ENCODE measurements at places on chromosomes 5 and 9. TPM values are rescaled to one million over a fixed set of nuclear protein-coding genes. Genes with fewer than 3 reads are reported as not detected.

Gene GHR
- 6.3 TPM for total RNA-seq

GRCh38 chr5:54528633-54529209 lies 11.2 kb downstream of the SNX18 start:
- no peak for DNase-seq

DNA sequence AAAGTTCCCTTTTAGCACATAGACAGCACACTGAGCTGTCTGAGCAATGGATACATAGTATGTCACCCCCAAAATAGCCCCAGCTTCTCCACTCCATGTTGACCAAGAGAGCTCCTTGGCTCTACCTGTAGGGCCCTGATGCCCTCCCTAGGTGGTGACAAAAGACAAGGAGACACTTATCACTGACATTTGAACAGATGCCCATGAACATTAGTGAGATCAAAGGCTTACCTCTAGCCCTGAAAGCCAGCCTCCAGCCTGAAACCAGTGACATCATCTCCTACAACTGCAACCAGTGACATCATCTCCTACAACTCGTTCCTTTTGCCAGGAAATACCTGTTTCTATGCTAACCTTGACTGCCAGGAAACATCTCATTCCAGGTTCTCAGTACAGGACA lies 122.7 kb downstream of the FSTL4 start:
- no peak for DNase-seq

- no peak for DNase-seq
Observed at GRCh38 chr5:353612-354580, 32.4 kb downstream of the AHRR start.

DNA sequence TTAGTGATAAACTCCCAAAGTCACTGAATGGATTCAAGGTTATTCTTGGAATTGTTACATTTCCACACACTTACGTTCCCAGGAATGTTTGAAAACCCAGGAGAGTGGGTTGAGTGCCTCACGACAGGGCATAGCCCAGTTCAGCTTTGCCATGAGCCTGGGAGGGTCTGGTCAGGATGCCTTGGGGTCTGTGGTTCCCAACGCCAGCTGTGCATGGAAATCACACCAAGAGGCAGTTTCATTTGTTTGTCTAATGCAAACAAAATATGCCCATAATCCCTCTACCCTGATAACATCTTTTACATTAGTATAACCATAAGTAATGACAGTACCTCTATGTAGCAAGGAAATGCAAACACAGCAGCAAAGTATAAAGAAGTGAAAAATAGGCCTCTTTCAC lies 25.3 kb upstream of the MSX2 start:
- no peak for DNase-seq

- no peak for DNase-seq
Observed at GRCh38 chr5:23352446-23352845, 155.0 kb upstream of the PRDM9 start.

DNA sequence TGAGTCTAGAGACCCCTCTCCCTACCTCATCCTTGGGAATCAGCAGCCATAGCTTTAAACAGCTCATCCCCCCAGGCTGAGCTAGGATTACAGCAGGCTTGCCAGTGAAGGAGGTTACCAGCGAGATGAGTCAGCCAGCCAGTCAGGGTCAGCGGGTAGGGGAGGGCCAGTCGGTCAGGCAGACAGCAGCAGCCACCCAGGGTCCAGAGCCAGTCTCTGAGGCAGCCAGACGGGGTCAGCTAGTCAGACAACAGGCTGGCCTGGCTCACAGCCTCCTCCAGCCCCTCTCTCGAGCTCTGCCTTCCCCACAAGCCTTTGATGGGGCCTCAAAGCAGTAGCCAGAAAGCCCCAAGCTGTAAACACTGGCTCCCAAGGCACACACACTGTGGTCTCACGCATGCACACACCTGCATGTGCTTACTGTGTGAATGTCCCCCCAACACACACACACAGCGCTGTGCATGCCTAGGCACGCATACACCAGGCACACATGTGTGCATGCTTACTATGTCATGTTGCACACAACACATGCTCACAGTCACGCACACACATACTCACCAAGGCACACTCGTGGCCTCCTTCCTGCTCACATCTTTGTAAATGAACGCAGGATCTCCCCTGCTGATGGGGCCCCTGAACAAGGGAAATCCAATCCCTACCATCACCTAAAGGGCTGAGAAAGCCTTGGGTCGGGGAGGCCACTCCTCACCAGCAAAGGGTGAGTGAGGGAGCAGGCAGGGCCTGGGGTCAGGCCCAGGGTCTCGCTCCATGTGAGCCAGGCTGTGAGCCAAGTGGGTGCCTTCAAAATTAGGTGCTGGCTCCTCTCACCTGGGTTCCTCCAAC lies 28.2 kb upstream of the CPLX2 start:
- no peak for DNase-seq

GRCh38 chr9:129362287-129363000 lies 184.4 kb upstream of the IER5L start:
- DNase-seq = no peak

GRCh38 chr9:121820286-121821005 lies 169.0 kb downstream of the DAB2IP start:
- no peak for DNase-seq

Gene VCP
- total RNA-seq = 327 TPM

GRCh38 chr9:132372177-132373095 lies 17.6 kb upstream of the SETX start:
- DNase-seq = no peak

Gene SHOC1
- total RNA-seq = 0.06 TPM

GRCh38 chr9:126604059-126605055 lies 9.4 kb upstream of the LMX1B start:
- no peak for DNase-seq

- no peak for DNase-seq
Observed at GRCh38 chr9:78507037-78507436, 210.1 kb downstream of the PSAT1 start.

GRCh38 chr5:16459451-16459850 lies 6.1 kb downstream of the ZNF622 start:
- DNase-seq = no peak

GRCh38 chr5:88883059-88883835 lies at the start of gene MEF2C:
Gene MEF2C (minus strand): TSS chr5:88883184. CDS start chr5:88823788, 59,396 bp downstream.
- DNase-seq = peak; percentile 89
